Activated naive CD4-positive, alpha-beta T cell (primary cell): ENCODE measurements at places on chromosomes 1 and 21.

DNA sequence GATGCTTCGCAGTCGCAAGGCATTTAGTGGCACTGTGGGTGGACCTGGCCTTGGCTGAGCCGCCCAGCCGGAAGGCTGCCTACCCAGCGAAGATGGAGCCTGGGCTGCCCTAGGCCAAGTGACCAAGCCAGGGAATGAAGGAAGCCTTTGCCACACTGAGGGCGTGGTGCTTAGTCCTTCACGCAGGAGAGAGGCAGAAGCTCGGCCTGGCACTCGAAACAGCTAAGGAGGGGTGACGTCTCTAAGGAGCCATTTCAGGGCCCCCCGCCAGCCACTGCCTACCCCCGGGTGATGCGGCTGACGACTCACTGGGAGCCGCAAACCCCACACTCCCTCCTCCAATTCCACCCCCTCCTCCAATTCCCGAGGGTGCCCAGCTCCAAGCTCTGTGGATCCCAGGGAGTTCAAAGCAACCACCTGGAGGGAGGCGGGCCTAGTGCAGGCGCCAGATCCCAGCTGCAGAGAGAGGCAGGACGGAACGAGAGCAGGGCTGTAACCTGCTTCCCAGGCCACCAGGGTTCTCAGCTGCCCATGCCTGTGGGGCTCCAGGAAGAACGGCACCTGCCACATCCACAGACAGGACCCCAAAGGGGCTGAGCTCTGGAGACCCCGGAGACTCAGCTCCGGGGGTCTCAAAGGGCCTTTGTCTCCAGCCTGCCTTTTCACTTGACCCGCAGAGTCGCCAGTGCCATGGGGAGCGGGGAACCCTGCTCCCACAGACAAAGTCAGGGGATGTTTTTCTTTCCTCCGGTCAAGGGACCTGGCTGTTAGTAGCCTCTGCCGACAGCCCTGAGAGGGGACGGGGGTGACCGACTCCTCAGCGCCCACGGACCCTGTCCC is 75.8 kb downstream of the ARHGEF16 start:
- no peak for DNase-seq

GRCh38 chr1:97489834-97490233 is 431.0 kb downstream of the DPYD start:
- no peak for DNase-seq

DNA sequence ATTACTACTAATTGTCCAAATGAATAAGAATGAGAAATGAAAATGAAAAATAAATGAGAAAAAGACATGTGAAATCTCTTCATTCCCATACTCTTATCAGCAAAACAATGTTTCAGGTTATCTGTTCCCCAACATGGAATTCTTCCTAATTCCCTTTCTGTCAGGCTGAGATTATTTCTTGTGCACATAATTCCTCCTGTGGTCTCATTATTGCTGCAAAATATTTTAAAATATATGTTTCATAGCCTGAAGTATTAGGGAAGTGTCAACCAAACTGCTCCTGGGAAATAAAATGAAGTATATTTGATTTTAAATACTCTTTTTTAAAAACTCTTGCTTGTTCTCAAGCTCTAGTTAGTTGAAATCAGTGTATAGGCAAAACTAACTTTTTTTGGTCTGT is 314.9 kb downstream of the USP25 start:
- DNase-seq: no peak

GRCh38 chr1:186837806-186838205 is 9.1 kb downstream of the PLA2G4A start:
- no peak for DNase-seq
